ENCODE measurements at places on chromosomes 2 and 18.

DNA sequence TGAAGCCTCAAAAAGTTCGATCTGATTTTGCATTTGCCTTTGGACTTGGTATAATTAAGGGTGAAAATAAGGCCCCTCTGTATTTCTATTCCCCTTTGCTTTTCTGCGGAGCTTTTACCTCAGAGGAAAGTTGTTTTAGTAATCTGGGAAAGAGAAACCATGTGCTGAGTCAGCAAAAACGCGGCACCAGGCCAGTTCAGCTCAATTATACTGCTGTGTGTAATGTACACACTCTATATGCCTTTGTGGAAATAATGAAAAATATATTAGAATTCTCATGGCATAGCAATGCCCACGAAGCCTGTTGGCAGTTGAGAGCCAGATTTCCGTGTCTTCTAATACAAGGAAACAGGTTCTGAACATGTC is 161.9 kb upstream of the SIX2 start:
- no peak for DNase-seq

DNA sequence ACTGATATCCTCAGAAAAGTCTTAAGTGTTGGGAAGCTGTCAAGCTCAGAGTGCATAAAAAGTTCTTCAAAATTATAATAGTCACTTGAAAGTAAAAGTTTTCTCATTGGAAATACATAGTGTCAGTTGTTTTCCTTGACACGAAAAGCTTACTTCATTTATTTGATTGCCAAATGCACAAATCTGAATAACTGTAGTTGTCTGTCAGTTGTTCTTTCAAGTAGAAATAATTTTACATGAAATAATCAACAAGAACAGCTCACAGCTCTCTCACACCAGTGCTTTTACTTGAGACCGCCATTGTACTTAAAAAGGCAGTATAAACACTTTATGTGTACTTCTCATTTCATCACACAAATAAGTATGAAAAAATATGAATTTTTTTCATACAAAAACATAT is 163.3 kb upstream of the NXPH2 start:
- no peak for DNase-seq

GRCh38 chr18:49464718-49465598 is 4.5 kb upstream of the DYM start:
- no peak for DNase-seq

DNA sequence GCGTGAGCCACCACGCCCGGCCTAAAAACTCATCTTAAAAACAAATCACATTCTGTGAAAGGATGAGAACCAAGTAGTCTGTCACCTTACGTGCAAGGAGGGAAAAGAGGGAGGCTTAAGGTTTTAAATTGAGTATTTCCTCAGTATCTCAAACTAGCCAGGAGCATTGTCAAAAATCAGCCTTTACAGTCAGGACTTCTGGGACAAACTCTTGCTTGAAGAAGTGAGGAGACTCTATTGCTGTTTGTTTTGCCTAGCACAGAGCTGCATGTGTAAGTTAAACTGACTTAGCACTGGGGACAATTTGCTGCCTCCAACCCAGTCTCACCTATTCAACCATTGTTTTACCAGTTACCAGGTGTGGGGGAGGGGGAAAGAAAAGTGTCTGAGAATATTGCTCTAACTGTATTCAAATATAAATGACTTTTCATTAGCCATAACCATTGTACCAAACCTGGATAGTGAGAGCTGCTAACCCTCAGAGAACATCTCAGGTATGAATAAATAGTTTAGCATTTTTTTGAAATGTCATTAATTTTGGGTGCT is 3.6 kb downstream of the INO80D start:
- no peak for DNase-seq

DNA sequence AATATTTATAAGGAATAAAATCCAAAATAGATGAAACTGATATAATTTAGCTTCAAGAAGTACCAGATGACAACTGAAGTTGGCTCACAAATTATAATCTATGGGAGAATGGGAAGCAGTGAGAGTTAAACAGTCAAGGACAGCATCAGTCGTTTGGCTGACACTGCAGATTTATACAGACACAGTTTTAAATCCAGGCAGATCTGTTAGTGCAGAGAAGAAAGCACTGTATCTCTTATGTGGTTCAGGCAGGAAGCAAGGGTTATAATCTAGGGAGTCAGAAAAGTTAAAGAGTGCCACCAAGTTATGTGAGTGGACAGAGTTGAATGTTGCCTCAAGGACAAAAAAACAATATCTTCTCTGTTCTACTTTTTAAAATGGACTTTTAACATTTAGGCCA is 880.2 kb downstream of the TSN start:
- DNase-seq: no peak

- no peak for DNase-seq
Measured at GRCh38 chr2:203327582-203327900, 653 bp upstream of the ABI2 start.

DNA sequence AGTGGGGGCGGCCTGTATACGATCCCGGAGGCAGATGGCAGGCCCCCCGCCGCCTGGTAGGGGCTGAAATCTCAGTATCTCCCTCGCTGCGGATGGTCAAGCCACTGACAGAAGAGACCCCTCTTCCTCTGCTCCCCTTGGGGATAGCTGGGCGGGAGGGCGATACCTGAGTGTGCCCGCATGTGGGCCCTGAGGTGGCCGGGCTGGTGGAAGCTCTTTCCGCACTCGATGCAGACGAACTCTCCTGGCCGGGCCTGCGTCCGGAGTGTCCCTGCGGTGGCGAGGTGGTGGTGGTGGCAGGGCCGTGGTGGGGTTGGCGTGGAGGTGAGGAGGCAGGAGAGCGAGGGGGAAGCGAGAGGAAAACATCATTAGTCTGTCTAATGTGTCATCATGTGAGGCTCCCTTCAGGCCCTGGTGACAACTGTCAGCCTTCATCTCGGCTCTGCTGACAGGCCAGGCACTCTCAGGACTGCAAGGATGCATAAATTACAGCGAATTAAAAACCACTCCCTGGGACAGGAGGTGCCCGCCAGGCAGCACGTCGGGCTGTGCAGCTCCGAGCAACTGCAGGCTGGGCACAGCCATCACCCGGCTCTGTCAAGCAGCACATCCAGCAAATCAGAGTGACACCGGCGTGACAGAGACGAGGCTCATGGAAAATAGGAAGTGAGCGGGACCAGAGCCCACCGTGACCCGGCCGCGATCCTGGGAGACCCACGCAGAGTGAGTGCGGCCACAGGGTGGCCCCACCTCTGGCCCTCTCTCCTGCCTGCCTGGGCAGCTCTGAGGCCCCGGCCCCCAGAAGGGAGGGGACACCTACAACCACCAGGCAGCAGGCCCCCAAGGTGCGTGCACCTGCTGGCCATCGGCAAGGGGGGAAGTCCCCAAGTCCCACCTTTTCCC is 123.5 kb downstream of the ZNF516 start:
- no peak for DNase-seq

DNA sequence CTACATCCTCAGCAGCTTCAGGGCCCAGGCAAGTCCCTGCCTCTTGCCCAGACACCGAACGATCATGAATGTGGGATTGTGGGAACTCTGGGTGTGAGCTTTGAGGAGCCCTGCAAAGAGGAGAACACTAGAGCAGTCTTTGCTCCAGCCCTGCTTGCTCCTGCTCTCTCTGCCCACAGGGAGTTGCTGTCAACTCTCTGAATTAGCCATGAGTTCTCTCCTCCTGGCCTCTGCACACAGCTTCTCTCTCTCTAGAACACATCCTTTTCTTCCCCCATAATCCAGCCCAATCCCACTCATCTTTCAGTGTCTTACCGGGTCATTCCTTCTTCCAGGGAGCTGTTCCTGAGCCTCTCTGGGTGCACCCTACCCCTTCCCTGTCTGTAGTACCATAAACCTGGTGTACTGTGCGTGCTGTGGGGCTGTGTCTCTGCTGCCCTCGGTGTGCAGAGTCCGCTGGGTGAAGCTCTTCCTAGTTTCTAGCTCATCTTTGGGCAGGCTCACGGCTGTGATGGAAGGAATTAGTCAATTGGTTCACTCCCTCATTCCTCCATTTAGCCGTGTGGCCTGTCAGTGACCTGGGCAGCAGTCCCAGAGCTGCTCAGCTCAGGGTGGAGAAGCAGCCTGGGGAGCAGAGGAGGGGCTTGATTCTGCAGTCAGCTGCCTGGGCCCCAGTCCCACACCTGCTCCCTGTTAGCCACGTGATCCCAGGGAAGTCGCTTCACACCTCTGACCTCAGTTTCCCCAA is 132.9 kb upstream of the HDAC4 start:
- DNase-seq: no peak

DNA sequence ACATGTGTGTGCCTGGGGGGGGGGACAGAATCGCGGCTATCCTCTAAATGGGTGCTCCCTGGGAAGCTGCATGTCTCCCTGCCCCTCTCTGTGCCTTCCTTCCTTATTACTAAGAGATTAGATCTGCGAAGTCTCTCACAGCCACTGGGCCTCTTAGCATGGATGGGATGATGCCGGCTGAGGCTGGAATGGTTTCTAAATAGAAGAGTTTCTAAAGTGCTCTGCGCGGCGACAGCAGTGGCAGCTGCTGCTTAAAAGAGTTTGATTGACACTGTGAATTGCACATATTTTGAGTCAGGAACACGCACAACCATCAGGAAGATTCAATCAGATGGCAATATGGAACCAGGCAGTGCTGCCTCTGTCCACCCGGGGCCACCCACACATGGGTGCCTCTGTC is 163.8 kb downstream of the CLIP4 start:
- no peak for DNase-seq

GRCh38 chr2:166184789-166185188 is 57.0 kb upstream of the SCN1A start:
- no peak for DNase-seq

DNA sequence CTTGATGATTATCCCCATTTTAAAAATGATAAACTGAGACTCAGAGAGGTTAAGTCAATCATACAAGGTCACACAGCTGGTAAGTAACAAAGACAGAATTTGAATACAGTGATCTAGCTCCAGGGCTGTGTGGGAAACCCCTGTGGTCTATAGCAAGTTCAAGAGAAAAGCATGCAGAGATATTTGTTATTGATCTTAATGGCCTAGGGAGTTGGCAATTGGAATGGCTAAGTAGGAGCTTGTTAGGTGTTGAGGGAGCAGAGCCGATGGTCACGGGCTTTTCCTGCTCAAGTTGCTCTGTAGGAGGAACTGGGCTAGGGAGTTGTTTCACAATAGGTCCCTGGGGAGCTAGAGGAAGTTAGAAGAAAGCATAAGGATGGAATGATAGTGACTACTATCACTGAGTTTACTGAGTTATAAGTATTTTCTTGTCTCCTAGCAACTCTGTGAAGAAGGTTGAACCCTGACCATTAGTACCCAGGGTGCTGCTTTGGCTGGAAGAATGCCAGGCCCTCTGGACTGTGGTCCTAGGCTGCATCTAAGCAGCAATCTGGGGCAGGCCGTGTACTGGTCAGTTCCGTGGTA is 30.0 kb downstream of the RNF125 start:
- no peak for DNase-seq

- no peak for DNase-seq
Measured at GRCh38 chr2:74954500-74954874, 4.0 kb upstream of the POLE4 start.

GRCh38 chr2:43758739-43759138 is 15.1 kb upstream of the DYNC2LI1 start:
- no peak for DNase-seq

GRCh38 chr18:11655606-11655932 is 33.5 kb upstream of the GNAL start:
- DNase-seq: no peak

- no peak for DNase-seq
Measured at GRCh38 chr2:5937851-5938565, 245.8 kb downstream of the SOX11 start.

DNA sequence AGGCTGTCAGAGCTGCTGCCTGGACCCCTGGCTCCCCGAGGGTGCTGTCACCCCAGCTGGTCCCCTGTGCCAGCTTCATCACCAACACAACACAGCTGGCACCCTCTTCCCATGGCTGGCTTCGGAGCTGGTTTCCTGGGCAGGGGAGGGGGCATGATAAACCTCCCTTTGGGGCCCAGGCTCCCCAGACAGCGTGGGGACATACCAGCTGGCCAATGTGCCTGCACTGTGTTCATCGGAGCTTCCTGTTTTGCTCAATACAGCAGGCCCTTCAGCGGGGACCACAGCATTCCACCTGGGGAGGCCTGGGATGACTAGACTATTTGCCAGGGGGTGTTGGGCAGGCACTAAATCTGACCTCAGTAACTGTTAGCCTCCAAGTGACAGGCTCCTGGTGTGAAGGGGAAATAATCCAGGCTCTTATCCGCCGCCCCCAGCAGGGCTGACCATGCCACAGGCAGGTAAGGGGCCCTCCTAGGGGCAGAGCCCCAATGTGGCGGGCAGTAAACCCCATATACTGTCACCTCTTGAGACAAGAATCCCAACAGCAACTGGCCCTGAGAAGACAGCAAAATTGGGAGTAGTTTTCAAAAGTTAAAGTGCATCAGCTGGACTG is 44.6 kb downstream of the EMX1 start:
- no peak for DNase-seq

DNA sequence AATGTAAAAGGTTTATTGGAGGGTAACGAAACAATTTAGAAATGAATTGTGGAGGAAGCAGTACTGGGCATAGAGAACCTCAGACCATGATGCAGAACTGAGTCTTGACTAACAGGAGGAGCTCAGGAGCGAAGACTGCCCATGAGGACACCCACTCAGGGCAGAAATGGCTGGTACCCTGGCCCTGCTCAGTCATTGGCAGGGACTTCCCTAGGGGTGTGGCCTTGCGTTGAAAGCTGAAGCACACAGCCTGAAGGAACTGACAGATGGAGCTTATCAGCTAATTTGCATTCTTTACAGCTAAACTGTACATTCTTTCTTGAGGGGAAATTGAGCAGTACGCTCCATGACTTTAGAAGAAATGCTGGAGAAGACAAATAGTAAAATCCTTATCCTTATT is 57.1 kb downstream of the PDK1 start:
- DNase-seq: peak; percentile 36

DNA sequence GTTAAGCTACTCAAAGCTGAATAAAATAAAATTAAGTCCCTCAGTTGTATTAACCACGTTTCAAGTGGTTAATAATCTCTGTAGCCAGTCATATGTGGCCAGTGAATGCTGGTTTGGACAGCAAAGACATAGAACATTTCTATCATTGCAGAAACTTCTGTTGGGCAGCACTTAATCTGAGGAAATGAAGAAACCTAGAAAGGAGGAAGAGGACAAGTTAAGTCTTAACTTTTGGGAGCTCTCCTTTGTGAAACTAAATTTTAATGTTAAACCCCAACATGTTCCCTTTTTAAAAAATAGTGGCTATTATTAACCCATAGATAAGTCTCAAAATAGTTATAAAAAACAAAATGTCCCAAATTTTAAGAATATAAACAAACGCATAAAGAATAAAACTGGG is 421.3 kb downstream of the ARHGAP15 start:
- DNase-seq: no peak

GRCh38 chr2:237766340-237766739 is 32.2 kb upstream of the RBM44 start:
- DNase-seq: no peak

GRCh38 chr18:22713511-22713910 is 219.6 kb upstream of the RBBP8 start:
- DNase-seq: no peak

GRCh38 chr2:163135256-163135655 is 296.7 kb upstream of the KCNH7 start:
- DNase-seq: no peak

DNA sequence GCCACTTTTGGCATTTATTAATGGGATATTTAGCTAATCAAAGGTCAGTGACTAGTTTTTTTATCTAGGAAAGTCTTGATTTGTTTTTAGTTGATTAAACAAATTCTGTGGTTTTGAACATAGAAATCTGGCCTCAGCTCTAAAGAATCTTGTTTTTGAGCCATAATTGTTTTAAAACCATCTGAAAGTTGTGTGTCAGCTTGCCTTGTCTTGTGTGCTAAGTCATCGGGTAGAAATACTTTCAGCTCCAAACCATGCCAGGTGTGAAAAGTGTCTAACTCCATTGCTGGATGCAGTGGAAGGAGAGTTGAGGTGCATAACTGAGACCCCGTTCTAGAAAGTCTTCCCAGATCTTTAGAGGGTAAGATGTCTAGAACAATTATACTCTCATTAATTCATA is 22.7 kb downstream of the FARP2 start:
- DNase-seq: no peak
